ENCODE measurements at places on chromosomes 5 and 9.

DNA sequence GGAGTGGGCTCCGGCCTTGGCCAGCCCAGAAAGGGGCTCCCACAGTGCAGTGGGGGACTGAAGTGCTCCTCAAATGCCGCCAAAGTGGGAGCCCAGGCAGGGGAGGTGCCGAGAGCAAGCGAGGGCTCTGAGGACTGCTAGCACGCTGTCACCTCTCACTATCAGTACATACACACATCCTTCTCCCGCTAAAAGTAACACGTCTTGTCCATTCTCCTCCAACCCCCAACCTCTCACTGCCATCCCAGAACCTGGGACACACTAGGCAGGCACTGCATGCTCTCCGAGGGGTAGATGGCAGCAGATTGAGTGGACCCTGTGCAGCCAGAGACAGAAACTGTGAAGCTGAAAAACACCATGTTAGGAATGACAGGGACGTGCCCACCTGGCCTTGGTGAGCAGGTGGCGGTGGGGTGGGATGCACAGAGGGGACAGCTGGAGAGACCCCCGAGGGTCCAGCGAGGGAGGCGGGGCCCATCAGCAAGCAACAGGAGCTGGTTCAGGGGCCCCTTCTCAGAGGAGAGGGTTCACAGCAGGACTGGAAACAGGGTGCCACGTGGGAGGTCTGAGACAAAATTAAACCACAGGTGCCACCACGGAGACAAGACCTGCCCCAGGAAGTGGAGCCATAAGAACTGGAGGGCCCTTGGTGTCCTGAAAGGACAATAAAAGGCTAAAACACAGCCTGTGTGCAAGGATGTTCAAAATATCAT, 16.9 kb downstream of the SEMA4D start:
- no peak for DNase-seq

DNA sequence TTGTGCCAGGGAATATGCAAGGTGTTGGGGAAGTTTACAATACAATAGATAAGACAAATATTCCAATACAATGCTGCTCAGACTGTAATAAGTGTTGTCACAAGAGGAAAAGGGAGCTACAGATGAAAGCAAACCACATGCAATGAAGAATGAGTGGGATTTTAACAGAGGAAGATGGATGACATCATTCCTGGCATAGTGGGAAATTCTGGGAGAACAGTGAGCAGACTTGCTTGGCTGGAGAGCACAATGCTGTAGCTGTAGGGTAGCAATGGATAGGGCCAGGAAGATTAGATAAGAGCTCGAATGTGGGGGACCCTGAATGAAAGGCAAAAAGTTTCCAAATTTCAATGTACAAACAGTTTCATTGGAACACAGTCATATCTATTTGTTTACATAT, 9.5 kb upstream of the DPYSL3 start:
- no peak for DNase-seq

DNA sequence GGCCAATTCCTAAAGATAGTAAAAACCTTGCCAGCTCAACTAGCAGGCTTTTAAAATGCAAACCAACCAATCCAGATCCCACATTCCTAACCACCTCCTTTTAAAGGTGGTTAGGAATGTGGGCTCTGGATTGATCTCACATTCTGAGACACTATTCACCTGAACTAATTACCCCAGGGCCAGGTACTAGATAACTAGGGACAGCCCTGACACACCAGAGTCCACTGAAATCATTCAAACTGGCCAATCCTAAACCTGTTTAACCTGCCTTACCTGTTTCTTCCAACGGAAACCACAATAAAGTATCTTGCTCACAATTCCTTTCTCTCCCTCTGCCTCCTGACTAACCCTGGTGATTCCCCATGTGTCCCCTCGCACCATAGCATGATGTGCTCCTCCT, 168.3 kb upstream of the DMAC1 start:
- no peak for DNase-seq

DNA sequence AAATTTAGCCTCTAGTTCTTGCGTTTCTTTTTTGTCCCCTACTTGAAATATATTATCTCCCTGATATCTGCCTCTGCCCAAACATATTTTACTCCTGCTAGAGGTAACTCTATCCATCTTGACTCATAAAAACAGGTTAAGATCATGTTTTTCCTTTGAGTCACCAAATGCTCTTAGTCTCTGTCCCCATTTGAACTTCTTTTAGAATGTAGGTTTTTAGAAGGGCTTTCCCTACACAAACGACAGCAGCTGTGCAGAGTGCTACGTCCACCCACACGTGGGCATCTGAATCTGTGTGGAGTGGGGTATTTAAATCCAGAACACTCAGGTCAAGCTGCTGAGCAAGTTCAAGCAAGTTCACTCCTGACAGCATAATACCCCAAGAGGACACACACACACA, 2.2 kb downstream of the HSD17B3 start:
- no peak for DNase-seq

All from SHP77 (cell line).